ENCODE measurements at places on chromosomes 1 and 21.

DNA sequence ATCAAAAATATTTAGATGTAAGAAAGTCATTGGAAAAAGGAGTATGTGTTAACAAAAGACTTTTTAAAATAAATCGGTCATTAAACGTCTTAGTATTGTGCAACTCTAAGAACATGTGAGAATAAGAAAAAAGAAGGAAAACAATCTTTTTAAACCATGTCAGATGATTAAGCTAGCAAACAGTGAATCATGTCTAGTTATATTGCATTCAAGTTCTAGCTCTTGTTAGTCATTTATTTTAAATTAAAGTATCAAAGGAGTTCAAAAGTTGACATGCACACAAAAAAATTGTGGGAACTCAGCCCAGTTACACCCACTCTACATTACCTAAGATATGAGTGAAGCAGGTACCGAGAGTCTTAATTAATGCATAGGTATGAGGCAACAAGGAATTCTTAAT is 9.8 kb downstream of the FRRS1 start:
- no peak for DNase-seq

- DNase-seq: peak; percentile 29
Measured at GRCh38 chr1:120178799-120179756, 2.8 kb upstream of the SEC22B start.

- DNase-seq: no peak
Measured at GRCh38 chr1:197725044-197725443, 50.2 kb downstream of the DENND1B start.

- no peak for DNase-seq
Measured at GRCh38 chr1:178926046-178926445, 55.2 kb upstream of the ANGPTL1 start.

- no peak for DNase-seq
Measured at GRCh38 chr1:193944454-193944853, 758.0 kb upstream of the B3GALT2 start.

- no peak for DNase-seq
Measured at GRCh38 chr1:157247005-157247763, 109.0 kb upstream of the ETV3 start.

GRCh38 chr1:32716312-32717148 is 14.0 kb upstream of the SYNC start:
- DNase-seq: peak; percentile 83

GRCh38 chr1:228873709-228874108 is 138.4 kb downstream of the RHOU start:
- DNase-seq: no peak

- no peak for DNase-seq
Measured at GRCh38 chr1:66210635-66211244, 323.2 kb upstream of the SGIP1 start.

DNA sequence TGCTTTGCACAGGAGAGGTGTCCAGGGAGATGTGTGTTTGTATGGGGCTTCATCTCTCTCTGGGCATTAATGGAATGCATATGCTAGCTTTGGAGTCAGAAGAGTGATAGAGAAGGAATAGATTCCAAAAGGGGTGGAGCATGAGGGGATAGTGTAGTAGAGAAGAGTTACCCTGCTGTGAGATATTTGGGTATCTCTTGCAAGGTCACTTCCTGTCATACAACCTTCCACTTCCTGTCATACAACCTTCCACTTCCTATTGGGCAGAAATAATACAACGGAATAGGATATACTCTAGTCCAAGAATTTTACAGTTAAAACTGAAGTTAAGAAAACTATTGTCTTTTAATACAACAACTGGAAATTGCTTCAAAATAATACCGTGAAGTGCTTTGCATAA is 351.8 kb upstream of the FMN2 start:
- DNase-seq: no peak

GRCh38 chr1:201299968-201300367 is 16.7 kb downstream of the PKP1 start:
- DNase-seq: no peak

GRCh38 chr21:26847921-26848320 is 2.7 kb upstream of the ADAMTS1 start:
- DNase-seq: no peak

- DNase-seq: no peak
Measured at GRCh38 chr1:36964830-36965229, 69.5 kb downstream of the GRIK3 start.

GRCh38 chr1:74693473-74693872 is 19.9 kb upstream of the ERICH3 start:
- DNase-seq: no peak

- DNase-seq: no peak
Measured at GRCh38 chr1:224182057-224182865, 779 bp upstream of the DEGS1 start.

DNA sequence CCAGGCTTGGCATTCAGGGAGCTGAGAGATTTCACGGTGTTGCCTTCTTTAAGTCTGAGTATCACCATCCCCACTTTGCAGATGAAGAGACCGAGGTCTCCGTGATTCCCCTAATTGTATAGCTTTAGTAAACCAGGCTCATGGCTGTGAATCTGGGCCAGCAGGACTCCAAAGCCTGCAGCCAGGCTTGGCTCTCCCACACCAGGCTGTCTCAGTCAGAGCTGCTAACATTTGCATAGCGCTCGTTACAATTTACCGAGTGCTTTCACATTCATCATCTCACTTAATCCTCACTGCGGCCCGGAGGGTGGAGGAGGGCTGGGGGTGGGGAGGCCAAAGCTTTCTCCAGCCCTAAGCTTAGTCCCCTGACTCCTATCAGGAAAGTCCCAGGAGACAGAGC is 11.7 kb downstream of the C1orf94 start:
- no peak for DNase-seq

DNA sequence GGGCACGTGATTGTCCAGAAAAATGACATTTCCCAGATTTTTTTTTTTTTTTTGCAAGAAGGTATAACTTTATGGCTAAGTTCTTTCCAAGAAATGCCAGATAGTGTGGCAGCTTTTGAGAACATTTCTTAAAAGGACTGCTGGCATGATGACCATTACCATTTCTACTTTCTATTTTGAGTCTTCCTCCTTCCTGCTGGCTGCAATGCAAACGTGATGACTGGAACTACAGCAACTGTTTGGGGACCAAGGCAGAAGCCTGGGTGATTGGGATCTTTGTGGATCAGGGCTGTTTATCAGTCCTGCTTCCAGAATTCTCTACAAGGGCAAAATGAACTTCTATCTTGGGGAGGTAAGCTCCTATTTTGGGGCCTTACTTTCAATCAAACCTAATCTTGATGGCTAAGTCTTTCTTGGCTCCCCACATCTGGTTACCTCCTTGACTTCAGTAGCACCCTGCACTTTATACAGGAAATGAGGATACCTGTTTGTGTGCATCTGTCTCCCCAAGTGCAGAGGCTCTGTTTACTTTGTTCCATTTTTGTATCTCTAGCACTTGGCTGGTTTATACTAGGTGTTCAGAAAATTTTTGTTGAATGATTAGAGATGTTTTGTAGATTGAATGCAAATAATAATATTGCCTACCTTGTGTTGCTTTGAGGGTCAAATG is 3.7 kb upstream of the DDX20 start:
- DNase-seq: no peak

- no peak for DNase-seq
Measured at GRCh38 chr1:82318265-82318664, 517.5 kb downstream of the ADGRL2 start.

GRCh38 chr1:30359539-30360220 is 363.7 kb downstream of the MATN1 start:
- no peak for DNase-seq

- no peak for DNase-seq
Measured at GRCh38 chr1:198064181-198064580, 92.6 kb upstream of the NEK7 start.

GRCh38 chr1:41041614-41042270 is 20.2 kb upstream of the SLFNL1 start:
- no peak for DNase-seq

GRCh38 chr1:21956720-21957552 is 19.8 kb upstream of the HSPG2 start:
- no peak for DNase-seq

DNA sequence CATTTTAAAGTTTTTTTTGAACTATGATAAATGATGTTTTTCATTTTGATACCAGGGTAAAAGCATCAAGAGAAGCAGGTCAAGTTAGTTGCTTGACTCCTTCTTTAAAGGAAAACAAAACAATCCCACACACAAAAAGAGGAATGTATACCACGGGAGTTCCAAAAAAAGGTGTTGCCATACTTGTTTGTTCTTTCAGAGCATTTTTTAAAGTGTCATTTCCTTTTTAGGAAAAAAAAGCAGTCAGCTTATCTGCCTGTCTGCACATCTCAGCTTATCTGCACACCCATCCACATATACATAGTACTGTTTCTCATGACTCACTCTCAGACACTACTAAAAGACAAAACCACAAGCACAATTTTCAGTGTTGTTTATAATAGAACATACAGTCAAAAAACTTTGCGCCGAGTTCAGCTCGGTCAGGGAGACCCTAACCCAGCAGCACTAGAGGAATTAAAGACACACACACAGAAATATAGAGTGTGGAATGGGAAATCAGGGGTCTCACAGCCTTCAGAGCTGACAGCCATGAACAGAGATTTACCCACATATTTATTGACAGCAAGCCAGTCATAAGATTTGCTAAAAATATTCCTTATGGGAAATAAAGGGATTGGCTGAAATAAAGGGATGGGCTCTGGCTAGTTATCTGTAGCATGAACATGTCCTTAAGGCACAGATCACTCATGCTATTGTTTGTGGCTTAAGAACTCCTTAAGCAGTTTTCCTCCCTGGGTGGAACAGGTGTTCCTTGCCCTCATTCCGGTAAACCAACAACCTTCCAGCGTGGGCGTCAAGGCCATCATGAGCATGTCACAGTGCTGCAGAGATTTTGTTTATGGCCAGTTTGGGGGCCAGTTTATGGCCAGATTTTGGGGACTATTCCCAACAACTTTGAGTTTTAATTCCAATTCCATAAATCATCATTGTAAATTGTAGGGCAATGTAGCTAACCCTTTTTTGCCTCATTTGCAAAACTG is 11.4 kb upstream of the MNDA start:
- no peak for DNase-seq

GRCh38 chr21:32348604-32349332 is 44.0 kb downstream of the URB1 start:
- DNase-seq: no peak

- no peak for DNase-seq
Measured at GRCh38 chr1:3249631-3250501, 180.9 kb downstream of the PRDM16 start.

GRCh38 chr1:168340781-168341482 is 60.3 kb downstream of the TBX19 start:
- DNase-seq: no peak

DNA sequence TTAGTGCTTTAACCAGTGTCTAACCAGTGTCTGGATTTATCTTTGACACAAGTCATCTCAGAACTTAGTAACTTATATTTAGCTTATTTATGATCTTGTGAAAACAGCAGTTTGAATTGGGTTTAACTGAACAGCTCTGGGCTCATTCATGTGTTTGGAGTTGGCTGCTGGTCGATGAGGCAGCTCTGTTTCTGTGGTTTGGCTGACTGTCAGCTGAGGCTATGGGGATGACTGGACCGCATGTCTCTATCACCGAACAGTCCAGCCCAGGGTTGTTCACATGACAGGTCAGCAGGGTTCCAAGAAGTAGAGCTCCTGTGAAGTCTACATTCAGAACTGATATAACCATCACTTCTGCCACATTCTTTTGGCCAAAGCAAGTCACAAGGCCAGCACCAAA is 29.1 kb upstream of the C21orf91 start:
- DNase-seq: no peak

GRCh38 chr1:77847621-77848080 is 40.8 kb upstream of the NEXN start:
- DNase-seq: no peak

GRCh38 chr1:91283421-91283726 is 121.3 kb downstream of the HFM1 start:
- DNase-seq: no peak

DNA sequence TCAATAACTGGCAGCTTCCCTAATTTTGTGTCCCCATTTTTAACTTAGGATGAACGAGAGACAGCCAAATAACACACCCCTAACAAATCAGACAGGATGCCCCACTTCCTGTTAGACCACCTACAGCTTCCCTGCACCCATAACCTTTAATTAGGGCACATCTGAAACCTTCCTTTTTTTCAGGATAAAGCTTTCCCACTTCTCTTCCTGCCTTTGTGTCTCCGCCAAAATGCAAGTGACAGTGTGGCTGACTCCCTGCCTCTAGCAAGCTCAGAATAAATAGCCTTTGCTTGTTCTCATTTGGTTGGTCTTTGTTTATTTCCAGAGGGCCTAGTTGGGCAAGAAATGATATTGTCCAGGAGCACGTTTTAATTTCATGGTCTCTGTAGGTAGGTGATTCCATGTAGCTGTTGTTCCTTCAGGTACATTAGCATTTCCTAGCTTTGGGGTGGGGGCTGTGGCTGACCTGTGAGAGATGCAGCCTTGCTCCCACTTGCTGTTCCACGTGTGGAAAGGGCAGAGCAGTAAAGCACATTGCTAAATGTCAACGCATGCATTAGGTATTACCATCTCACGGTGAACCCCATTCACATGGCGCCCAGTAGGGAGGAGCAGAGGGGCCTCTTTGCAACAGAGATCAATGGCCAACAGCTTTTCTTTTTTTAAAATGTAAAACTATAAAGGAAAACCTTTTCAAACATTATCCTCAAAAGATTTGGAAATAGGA is 154.9 kb downstream of the ST6GALNAC3 start:
- no peak for DNase-seq

DNA sequence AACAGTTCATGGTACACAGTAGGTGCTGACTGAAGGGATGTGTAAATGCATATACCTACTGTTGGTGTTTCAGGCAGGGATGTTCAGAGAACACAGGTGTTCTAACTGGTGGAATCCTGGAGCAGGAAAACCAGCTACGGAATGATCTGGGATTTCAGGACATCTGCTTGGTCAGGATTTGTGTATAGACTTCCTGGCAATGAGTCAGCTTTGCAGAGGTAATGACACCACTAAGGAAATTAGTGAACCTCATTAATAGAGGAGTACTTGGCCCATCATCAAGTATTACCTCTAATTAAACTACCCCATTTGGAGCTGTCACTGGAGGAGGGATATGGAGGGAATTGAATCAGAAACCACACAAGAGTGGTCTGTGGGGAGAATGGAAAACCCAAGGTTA is 7.3 kb downstream of the MRPL37 start:
- DNase-seq: no peak

GRCh38 chr1:60963167-60963940 is 119.0 kb upstream of the NFIA start:
- DNase-seq: no peak

Data from left renal cortex interstitium (tissue), 4 donors.